ENCODE measurements at places on chromosomes 12 and 14.

- peak; percentile 84 for DNase-seq
These were observed 44.8 kb downstream of the FOXN4 start for GRCh38 chr12:109264095-109264942.

DNA sequence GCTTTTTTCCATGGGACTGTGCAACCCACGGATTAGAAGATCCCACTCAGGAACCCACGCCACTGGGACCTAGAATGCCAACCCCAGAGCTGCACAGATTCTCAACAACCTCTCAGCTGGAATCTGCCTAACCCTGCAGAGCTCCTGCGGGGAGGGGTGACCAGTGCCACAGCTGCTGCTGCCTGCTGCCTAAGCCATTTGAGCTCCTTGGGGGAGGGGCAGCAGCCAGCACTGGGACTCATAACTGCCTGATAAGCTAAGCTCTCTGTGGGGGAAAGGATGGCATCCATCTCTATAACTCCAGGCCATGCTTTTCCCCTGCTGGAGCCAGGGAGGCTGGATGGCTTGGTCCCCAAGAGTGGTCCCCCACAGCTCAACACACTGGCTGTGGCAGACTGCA is 182.8 kb downstream of the SLC5A8 start:
- DNase-seq, result no peak

- DNase-seq, result no peak
These were observed 7.6 kb downstream of the AJUBA start for GRCh38 chr14:22974530-22975313.

GRCh38 chr12:98401427-98401826 is 114.0 kb upstream of the TMPO start:
- no peak for DNase-seq

DNA sequence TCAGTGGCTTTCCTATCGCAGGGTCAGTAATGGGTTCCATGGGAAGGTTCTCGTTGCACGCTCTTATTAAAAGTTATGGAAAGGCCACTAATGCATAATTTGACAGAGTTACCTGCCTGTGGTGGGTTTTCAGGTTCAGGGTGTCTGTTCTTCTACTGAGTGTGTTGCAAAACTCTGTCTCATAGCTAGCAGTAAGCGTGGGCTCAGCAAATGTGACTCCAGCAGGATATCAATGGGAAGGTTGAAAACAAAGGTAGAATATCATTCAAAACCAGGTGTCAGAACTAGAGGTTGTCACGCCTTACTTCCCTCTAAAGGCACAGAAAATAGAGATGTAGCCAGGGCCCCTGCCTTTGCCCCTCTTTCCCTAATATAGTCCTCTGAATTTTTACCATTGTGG is 24.9 kb downstream of the UBE3B start:
- no peak for DNase-seq

- DNase-seq, result no peak
These were observed 27.5 kb downstream of the ADGRD1 start for GRCh38 chr12:130981074-130981742.

- DNase-seq, result no peak
These were observed 244.0 kb downstream of the BCL11B start for GRCh38 chr14:99028041-99028440.

DNA sequence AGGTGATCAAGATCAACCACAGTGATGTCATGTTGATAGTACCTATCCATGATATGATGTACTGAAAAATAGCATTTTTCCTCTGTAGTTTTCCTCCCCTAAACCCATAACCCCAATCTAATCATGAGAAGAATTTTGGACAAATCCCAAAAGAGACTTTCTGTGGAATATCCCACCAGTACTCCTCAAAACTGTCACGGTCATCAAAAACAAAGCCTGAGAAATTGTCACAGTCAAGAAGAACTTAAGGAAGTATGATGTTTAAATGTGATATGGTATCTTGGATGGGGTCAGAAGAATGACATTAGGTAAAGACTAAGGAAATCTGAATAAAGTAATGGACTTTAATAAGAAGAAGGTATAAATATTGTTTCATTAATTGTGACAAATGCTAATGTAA is 248.8 kb downstream of the RMST start:
- DNase-seq, result no peak

DNA sequence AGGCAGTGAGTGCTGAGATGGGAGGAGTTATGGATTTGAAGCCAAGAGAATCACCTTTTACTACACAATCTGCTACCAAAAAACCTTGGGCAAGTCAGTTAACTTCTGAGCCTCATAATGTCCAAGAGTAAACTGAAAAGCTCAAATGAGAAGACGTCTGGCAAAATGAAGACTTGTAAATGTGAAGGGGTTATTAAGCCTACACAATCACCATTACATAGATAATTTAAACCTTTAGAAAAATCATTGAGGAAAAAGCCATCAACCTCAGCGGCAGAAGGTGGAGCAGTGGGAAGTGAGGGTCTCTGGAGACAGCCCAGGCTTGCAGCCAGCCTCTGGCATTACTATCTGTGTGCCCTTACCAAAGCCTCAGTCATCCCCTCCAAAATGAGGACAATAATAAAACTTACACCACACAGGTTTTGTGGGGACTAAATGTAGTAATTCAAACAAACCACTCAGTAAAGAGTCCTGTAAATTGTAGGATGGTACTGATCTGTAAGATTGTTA is 50.5 kb upstream of the CCDC175 start:
- DNase-seq, result no peak

DNA sequence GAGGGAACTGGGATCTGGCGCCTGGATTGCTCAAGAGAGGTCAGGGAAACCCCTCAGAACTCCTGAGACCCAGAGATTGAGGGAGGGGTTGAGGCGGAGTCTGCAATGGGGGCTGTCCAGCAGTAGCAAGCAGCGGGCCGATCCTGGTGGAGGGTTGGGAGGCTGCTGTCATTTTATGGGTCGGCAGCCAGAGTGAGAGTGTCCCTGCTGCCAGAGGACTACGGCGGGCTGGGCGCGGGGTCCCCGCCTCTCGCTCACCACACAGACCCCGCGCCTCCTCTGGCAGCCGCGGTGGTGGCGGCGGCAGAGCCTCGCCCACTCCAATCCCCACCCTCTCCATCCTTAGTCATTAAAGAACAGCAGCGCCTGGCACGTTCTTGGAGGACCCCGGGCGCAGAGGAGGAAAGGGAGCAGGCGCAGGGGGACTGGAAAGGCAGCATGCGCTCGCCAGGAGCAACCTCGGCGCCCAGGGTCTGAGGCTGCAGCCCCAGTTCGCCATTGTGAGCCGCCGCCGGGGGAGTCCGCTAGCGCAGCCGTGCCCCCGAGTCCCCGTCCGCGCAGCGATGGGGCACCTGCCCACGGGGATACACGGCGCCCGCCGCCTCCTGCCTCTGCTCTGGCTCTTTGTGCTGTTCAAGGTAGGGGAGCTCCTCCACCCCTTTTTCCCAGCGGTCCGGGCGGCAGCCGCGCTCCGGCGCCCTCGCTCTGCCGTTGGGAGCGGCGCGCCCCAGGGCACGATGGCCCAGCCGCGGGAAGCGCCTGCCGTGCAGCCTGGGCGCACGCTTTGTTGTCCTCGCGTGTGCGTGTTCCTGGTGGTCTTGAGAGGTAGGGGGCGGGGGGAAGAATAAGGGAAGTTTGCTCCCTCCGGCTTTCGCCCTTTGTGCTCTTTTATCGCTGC is at the start of gene PTPRO:
Gene PTPRO, plus strand, starts transcription at position 345 of the 898 bp plus-strand sequence.
- DNase-seq, result no peak

DNA sequence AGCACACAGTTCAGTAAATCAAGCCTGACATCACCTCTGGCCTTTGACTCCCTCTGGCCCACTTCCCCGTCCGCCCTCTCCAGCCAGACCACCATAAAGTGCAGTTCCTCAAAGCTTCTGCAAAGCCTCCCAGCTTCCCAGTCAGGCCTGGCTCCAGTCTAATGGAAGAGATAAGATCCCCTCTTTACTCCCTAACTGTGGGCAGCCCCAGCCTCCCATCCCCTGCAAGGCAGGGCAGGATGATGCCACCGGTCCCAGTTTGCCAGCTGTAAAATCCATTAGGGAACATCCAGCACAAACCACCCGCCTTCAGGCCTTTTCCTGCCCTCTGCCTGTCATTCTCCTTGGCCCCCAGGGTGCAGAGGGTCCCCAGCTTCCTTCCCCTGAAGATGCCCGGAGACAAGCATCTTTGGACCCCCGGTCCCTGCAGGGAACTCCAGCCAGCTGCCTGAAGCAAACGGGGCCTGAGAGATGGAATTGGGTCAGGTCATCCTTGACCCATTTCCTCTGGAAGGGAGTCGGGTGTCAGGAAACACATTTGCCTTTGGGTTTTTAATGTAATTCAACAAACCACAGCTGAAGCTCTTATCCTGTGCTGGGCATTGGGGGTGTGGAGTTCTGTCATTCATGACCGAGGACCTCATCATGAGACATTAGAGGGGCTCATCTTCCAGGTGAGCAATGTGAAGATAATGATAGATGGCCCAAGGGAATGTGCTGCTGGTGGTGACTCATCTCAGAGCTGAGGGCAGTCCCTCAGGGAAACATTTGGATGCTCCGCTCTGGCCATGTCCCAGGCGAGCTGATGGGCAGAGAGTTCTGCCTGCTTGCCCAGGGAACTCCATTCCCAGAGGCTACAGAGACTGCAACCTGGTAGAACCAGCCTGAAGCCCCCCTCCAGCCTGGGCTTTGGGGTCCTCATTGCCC is 93.8 kb upstream of the CLMN start:
- DNase-seq, result no peak

- DNase-seq, result no peak
These were observed 14.9 kb downstream of the SLC38A2 start for GRCh38 chr12:46357438-46358324.

GRCh38 chr12:96912943-96913342 is 5.9 kb downstream of the NEDD1 start:
- DNase-seq, result no peak

GRCh38 chr12:46267825-46268582 is 839 bp downstream of the SLC38A1 start:
- no peak for DNase-seq

DNA sequence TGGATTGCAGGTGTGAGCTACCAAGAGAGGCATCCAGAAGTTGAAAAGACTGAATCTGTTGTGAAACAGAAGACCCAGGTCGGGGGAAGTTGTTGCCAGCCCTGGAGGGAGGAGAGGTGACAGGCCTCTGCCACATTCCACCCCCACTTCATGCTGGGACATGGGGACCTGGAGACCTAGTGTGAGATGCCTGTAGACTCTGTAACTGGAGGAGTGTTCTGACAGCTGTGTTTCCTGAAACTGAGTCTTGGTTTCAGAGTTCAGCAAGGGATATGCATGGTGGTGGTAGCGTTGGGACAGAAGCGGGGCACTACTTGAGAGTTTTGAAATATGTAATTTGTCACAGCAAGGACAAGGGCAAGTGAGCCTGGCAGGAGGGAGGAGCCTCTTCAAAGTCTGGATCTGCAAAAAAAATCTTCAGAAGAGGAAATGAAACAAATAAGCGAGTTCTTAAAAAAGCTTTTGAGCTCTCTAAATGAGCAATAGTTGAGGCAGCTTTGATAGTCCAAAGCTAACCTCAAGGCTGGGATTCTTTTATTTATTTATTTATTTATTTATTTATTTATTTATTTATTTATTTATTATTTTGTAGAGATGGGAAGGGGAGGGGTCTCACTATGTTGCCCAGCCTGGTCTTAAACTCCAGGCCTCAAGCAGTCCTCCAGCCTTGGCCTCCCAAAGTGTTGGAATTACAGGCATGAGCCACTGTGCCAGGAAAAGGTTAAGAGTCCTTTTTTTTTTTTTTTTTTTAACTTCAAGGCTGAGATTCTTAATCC is 58.9 kb upstream of the EEA1 start:
- DNase-seq, result no peak

DNA sequence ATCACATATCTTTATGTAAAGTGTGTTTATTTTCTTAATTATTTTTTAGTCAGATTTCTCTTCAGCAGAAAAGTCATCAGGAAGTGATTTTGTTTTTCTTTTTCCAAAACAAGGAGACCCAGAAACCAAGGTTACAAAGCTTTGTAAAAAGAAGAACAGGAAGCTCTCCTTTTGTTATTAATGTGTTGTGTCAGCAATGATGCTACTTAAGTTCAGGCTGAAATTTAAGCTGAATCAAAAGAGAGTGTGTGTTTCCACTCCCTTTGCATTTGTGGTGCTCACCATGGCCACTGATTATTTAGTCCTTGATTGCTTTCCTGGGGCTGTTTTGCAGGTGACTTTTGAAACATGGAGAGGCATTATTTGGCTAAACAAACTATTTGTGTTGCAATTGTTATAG is 155.3 kb upstream of the ATP2B1 start:
- DNase-seq, result no peak

- DNase-seq, result no peak
These were observed 48.2 kb downstream of the MBIP start for GRCh38 chr14:36271939-36272907.

- DNase-seq, result no peak
These were observed 9.8 kb downstream of the CCDC85C start for GRCh38 chr14:99593971-99594841.

DNA sequence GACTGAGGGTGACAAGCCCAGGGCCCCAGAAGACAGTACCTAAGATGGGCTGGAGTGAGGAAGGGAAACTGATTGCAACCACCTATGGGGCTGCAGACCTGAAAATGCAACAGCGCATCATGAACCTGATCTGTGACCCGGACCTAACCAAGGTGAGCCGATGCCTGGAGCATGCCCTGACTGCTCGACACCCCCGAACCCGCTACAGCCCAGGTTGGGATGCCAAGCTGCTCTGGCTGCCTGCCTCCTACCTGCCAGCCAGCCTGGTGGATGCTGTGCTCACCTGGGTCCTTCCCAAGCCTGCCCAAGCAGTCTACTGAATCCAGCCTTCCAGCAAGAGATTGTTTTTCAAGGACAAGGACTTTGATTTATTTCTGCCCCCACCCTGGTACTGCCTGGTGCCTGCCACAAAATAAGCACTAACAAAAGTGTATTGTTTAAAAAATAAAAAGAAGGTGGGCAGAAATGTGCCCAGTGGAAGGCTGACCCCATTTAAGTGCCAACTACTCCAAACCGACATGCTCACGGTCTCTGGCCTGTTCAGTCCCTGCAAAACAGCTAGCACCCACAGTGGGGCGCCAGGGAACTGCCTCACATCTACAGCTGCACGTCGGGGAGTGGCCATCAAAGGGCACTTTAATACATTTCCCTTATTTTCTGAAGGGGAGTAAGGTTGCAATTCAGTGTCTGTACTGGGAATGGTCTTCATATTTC is 4.2 kb downstream of the RDH5 start:
- no peak for DNase-seq

GRCh38 chr12:103821773-103822172 is 19.3 kb downstream of the NT5DC3 start:
- no peak for DNase-seq

GRCh38 chr12:58575256-58575655 is 345.0 kb downstream of the LRIG3 start:
- no peak for DNase-seq

DNA sequence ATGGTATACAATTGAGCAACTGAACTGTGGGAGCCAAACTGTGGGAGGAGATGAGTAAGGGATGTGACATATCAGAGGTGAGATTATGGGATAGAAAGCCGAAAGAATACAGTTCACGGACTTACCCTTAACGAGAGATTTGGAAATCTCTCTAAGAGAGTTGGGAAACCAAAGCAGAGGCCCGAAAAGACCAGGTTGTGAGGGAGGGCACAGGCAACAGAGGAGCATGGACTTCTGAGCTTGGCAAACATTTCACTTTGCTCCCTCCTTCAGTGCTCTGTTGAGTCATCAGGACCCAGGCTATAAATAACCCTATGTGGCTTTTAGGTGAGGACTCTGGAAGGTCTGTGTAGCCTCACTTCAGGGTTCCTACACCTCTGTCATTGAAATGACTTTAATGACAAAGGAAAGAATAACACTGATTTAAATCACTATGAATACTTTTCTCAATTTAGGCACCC is 120.6 kb downstream of the TGFB3 start:
- no peak for DNase-seq

- DNase-seq, result no peak
These were observed at the start of gene KLRK1 for GRCh38 chr12:10389904-10390303. TSS of gene KLRK1 (minus strand) at chr12:10390041. CDS start at chr12:10388810, 1,231 bp downstream.
